ENCODE measurements at places on chromosomes 7 and 10. TPM values are rescaled to one million over a fixed set of nuclear protein-coding genes. Genes with fewer than 3 reads are reported as not detected.

TCAF2 gene
- 1.5 TPM for total RNA-seq

LEP gene
- total RNA-seq, result 2.8 TPM

EPHA1 gene
- total RNA-seq, result under 0.01 TPM

LRRC61 gene
- 0.33 TPM for total RNA-seq

INPP5A gene
- total RNA-seq, result 21.1 TPM

GPR15LG gene
- total RNA-seq, result not detected

TEX47 gene
- total RNA-seq, result not detected

EIF4H gene
- total RNA-seq, result 308 TPM

GDF2 gene
- not detected for total RNA-seq

NPC1L1 gene
- under 0.01 TPM for total RNA-seq

GIMAP1 gene
- total RNA-seq, result under 0.01 TPM

FGFR2 gene
- 0.17 TPM for total RNA-seq

JAZF1 gene
- total RNA-seq, result 4.6 TPM

ENKUR gene
- 0.17 TPM for total RNA-seq

CUZD1 gene
- total RNA-seq, result 0.50 TPM

HMX2 gene
- not detected for total RNA-seq

MAT1A gene
- not detected for total RNA-seq

ZRANB1 gene
- total RNA-seq, result 32.9 TPM

KCP gene
- total RNA-seq, result 0.50 TPM

AKR1E2 gene
- total RNA-seq, result 11.7 TPM

CASTOR2 gene
- 10.9 TPM for total RNA-seq

SLC18A3 gene
- not detected for total RNA-seq

Measured in fibroblast of lung (primary cell).